ENCODE measurements at places on chromosomes 12 and 14. TPM values are rescaled to one million over a fixed set of nuclear protein-coding genes. Genes with fewer than 3 reads are reported as not detected.

Gene JAG2
- total RNA-seq, result 3.2 TPM

Gene TAS2R42
- not detected for total RNA-seq

DNA sequence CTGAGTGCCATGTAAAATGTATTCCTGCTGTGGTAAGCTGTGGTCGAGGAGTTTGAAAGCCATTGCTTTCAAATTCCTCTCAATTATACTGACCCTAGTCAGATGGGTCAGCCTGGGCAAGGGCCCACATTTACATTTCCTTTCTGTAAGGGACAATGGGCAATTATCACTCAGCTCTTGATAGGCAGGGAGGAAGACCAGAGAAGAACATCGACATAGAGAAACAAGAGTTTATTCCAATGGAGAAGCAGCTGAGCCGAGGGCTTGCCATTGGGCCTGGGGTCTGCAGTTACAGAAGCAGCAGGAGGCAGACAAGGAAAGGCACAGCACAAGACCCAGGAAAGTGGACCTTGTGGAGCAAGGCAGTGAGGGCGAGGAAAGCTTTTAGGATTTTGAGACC is 9.7 kb downstream of the NRIP2 start:
- DNase-seq, result no peak

Gene CD27
- total RNA-seq, result 152 TPM

DNA sequence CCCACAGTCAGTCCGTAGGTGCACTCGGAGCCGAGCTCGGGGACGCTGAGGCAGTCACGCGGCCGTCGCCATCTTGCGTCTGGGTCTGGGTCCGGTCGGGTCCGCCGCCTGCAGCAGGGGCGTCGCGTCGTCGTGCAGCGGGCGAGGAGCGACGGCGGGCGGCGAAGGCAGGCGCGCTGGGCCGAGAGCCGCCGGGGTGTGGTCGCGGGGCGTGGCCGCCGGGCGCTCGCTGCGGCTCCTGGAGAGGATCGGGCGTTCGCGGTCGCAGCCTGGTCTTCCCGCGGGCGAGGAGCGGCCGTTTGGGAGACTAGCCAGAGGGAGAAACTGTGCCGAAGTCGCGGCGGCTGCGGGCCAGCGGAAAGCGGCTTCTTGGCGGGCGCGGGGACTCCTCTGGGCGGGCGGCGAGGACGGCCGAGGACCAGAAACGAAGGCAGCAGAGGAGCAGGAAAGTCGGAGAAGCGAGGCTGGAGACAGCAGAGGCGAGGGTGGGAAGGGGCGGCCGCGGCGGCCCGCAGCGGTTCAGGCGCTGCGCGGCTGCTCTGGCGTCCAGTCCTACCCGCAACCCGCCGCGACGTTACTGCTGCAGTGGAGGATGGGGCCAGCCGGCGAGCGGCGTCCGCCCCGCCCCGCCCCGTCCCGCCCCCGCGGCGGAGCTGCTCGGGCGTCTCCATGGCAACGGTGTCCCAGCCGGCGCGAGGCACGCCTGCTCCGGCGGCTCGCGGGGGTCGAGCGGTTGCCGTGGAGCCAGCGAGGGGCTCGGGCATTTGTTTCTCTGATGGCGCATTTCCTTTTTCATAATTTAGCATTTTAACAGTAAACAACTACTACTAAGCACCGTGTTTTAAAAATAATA is at the start of gene PNMA1:
Gene PNMA1, minus strand, starts transcription at position 582 of the 853 bp plus-strand sequence. CDS start 745 bp downstream, outside the sequence.
- peak; percentile 92 for DNase-seq

- DNase-seq, result no peak
Observed at GRCh38 chr12:93943780-93944179, 204.6 kb upstream of the PLXNC1 start.

GRCh38 chr14:57383125-57383745 is 7.2 kb upstream of the NAA30 start:
- no peak for DNase-seq

- DNase-seq, result no peak
Observed at GRCh38 chr12:11941606-11942337, 129.0 kb upstream of the BCL2L14 start.

Gene WSCD2
- total RNA-seq, result not detected

DNA sequence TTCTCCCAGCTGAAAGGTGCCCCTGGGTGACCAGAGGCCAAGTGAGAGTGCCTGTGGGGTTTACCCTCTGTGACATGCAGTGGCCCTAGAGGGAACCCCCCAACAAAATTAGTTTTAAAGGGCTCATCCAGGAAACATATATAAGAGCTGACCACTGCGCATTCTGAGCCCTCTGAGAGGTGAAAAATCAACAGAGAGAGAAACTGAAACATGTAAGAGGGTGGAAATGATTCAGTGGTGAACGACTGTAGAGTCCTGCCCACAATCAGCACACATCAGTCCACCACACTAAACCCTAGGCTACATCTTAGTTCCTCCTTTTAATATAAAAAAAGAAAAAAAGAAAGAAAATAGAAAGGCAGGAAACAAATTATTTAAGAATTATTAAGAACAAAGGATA is 21.0 kb upstream of the ACSM4 start:
- DNase-seq, result no peak

DNA sequence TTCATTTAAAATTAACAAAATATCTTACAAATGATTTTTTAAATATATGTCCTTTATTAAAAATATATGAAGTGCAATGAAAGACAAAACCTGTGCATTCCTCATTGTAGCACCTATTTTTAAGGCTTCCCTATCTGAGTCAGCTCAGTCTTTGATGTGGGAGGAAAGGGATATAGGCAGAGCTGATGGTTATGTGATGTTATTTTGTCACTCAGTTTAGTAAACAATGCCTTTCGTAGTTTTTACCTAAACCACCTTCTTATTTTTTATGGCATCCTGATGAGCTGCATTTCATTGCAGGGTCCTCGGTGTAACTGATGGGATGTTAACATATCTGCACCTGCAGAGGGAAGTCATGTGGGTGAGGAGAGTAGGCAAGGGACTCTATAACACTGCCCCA is 58.9 kb upstream of the FRMD6 start:
- DNase-seq, result no peak

DNA sequence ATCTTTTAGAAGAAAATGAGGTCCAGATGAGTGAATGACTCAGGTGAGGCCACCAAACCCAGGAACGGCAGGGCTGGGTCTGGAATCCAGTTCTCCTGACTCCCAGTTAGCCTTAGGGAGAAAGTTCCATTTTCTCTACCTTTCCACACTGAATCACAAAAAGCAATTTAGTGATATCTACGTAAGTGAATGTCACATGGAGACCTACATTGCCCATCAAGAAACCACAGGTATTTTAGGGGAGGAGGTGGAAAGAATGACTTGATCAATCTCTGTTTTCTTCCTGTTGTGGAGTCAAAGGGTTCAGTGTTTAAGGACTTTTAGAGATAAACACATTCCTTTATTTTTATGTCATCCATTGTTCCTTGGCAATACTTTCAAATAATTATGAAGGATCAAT is 106.9 kb upstream of the PTPRB start:
- DNase-seq, result no peak

DNA sequence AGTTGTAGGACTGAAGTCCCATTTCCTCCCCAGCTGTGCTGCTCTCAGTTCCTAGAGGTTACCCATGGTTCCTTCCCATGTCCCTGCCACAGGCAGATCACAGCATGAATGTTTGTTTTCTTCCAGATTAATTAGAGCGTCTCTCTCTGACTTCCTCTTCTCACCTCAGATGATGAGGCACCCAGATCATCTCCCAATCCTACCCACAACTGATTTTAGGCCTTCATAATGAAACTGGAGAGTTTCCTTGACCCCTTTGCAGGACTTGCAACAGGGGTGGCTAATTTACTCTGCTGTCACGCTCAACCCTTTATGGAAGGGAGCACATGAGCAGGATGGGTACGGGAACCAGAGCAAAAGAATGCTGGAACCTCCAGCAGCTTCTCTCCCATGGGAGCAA is 32.1 kb upstream of the TXNRD1 start:
- DNase-seq, result no peak

DNA sequence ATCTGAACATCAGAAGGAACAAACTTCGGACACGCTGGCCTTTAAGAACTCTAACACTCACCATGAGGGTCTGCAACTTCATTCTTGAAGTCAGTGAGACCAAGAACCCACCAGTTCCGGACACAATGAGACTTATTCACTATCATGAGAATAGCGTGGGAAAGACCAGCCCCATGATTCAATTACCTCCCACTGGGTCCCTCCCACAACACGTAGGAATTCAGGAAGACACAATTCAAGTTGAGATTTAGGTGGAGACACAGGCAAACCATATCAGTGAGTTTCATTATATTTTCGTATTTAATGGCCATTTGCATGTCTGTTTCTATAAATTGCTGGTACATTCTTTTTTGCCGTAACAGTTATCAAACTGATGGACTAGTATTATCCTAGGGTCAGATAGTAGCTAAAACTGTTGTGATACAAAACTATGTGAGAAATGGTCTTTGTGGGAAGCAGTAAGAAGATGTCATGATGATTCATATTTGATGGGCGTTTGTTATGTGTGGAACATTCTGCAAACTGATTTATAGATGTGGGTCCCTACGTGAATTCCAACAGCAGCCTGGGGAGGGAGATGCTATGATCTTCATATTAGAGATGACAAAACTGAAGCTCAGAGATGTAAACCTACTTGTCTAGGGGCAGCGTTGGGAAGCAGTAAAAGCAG is 282.4 kb upstream of the TMEM132C start:
- DNase-seq, result no peak

- no peak for DNase-seq
Observed at GRCh38 chr14:80055667-80056496, 155.4 kb downstream of the DIO2 start.

Gene NYNRIN
- 0.34 TPM for total RNA-seq

GRCh38 chr12:116471544-116471943 is 87.6 kb upstream of the MAP1LC3B2 start:
- DNase-seq, result no peak

DNA sequence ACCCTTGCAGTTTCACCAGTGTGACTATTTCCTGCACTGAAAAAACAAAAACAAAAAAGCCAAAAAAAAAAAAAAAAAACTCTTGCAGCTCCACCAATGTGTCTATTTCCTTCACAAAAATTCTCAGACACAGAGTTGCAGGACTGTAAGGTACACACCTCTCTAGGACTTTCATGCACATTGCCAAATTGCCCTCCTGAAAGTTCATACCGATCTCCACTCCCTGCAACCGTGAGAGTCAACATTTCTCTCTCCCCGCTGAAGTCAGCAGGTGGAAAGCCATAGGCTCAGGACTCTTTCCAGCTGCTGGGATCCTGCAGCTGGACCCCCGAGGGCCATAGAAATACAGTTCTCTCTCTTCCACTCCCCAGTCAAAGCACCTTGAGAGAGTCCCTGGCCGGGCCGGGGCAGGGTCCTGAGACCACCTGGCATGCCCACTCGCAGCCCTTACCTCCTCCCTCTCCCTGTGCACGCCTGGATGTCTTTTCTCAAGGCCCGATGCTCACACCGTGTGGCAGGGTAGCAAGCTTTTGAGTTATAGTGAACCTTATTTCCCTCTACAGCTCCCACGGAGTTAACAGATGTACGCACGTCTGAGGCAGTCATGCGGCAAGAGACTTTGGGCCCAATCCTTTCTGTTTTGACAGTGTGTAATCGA is 23.6 kb downstream of the MMAB start:
- DNase-seq, result no peak

DNA sequence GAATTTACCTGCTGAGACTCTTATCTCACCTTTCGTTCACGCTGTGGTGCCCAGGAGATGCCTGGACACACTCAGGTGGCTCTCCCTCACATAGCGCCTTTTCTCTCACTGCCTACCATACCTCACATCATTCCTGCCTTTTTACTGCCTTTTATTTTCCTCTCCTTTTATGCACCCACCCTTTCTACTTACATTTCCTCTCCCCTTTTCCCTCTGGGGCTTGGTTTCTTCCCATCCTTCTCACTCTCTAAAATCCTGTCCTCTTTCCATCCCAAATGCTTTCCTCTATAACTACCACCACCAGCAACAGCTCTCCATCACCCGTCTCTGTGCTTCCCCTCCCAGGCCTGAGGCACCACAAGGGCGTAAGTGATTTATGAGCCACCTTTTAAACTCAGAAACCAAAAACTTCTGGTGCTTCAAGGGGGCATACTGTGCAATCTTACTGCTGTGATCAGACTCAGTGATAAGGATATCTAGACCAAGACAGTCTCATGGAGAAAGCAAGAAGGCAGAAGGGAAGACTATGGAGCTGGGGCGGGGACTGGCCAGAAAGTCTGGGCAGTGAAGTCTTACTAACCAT is 32.7 kb upstream of the SMUG1 start:
- no peak for DNase-seq

Gene RBMS2
- 14.5 TPM for total RNA-seq

DNA sequence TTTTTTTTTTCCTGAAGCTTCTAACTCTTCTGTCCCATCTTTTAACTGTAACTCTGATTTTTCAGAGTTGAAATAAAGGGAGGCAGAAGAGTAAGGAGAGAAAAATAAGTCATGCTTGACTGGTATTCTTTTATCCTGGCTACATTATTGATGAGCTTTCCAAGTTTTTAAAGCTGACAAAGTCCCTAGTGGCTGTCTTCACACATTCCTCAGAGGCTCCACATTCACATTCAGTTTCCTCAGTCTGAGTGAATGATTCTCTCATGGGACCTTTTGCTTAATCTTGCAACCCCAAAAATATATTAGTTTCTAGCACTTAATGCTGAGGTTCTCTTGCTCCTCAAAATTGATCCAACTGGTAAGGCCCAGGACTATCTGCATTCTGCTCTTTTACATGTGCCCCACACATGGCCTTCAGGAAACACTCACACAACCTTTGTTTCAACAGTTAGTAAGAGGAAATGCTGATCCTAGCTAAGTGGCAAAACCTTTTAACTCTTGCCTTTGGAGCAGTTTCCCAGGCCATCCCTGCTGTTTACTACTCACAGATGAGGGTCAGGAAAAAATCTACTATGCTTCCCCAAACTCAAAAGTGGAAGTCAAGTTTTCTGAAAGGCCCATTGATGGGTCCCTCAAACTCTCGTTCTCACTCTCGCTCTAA is 61.7 kb upstream of the SLC6A15 start:
- DNase-seq, result no peak

Gene LRTM2
- total RNA-seq, result not detected

- DNase-seq, result no peak
Observed at GRCh38 chr12:119288576-119288975, 46.0 kb upstream of the CCDC60 start.

- DNase-seq, result no peak
Observed at GRCh38 chr12:17841496-17841895, 248.5 kb downstream of the RERGL start.

DNA sequence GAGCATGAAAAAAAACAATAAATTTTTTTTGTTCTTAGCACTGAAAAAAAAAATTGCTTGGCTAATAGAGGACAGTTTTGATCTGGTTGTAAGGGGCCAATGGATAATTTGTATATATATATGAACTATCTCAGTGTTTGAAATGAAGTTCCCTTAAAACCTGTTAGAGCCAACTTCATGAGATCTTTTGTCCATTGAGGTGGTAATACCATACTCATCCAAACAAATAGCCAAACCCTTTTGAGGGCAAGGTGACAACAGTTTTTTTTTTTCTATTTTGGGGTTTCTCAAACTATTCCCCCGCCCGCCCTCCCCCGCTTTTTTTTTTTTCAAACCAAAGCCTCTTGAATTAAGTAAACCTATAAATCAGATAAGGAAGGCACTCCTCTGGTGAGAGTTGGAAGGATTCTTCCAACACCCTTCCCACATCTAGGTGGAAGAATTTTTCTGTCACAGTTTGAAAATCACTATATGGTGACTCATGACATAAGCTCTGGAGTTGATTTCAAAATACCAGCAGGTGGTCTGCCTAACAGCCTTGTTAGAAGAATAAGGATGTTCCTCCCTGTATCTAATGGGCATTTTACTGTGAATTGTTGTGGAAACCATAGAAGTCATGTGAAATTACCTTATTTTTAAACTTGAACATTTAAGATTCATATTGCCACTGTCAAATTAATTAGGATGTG is 10.2 kb downstream of the ARHGAP5 start:
- no peak for DNase-seq

Data from activated naive CD8-positive, alpha-beta T cell treated with anti-CD3 and anti-CD28 coated beads, Interleukin-2, amount 10 ng/mL, durations not matched to agents 7 days and 5 days (primary cell).